Cardiac septum (tissue), 1 donor: ENCODE measurements at places on chromosomes 1 and 21. TPM values are rescaled to one million over a fixed set of nuclear protein-coding genes. Genes with fewer than 3 reads are reported as not detected.
A peak's percentile ranks its signal among the peaks of the same experiment; 100 is the strongest.

The ROR1 gene
- 34.8 TPM for total RNA-seq

The ERICH3 gene
- total RNA-seq, result 0.11 TPM

The LAMTOR5 gene
- 195 TPM for total RNA-seq

The IL19 gene
- total RNA-seq, result not detected

DNA sequence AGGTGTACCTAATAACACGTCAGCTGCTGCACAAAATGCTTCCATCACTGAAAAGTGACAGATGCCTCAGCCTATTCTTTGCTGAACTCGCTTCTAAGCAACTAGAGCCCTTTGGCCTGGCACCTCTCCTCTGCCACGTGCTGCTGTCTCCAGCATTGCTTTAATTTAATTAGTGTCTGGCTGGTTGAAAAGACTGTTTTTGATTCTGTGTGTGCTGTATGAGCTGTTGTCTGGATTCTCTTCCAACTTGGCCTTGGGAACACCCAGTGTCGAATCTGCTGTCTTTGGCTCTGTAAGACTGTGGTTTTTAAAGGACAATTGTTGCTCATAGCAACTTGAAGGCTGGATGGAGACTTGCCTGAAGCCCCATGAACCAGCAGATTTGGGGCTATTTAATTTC lies 109.5 kb downstream of the PSMG1 start:
- DNase-seq, result no peak

GRCh38 chr1:11858968-11859871 lies 475 bp upstream of the NPPB start:
- DNase-seq, result peak; percentile 89

GRCh38 chr1:10324627-10325026 lies 74.2 kb upstream of the PGD start:
- no peak for DNase-seq

DNA sequence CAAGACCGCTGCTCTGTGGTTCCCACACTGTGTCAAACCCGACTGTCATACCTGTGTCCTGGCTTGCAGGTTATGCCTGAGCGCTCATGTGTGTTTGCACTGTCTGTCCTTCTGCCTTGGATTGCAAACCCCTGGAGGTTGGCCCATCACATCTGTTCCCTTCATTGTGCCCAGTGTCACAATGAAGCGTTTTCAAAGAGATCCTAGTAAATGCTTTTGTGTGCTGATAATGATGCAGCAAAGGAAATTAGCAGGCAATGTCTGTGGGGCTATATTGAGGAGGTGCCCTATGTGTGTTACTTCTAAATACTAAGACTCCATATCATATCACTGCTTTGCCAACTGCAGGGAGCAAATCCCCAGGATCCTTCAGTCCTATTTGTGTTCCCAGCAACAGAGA lies 424.4 kb upstream of the NFIA start:
- no peak for DNase-seq

DNA sequence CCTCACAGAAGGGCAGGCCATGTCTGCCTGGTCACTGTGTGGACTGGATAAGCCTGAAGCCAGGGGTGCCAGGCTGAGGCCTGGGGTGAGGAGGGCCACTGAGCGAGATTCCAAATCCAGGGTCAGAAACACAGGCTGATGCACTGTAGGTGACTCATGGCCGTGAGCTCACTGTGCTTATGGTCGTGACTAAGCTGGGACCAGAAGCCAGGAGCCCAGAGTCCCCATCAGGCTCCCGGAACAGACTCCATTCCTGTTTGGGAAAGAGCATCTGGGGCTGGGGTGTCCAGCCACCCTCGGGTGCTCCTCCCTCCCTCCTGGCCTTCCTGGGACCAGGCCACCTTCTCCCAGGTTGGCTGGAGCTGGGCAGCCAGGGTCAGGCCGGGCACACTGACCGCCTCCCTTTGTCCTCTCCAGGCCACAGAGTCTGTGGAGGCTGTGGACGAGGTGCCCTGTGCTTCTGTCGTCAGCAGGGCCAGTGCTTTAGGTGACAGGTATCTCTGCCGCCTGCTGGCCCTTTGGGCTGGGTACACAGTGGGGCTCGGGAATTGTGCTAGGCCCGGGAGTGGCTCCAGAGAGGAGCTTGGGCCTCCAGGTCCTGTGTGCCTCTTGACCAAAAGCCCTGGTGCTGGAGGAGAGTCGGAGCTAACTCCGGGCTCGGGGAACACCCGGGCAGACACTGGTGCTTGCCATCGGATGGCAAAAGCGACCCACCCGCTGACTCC lies 36.7 kb downstream of the AJAP1 start:
- DNase-seq, result no peak

GRCh38 chr1:14970115-14970798 lies 183.3 kb upstream of the TMEM51 start:
- DNase-seq, result no peak

DNA sequence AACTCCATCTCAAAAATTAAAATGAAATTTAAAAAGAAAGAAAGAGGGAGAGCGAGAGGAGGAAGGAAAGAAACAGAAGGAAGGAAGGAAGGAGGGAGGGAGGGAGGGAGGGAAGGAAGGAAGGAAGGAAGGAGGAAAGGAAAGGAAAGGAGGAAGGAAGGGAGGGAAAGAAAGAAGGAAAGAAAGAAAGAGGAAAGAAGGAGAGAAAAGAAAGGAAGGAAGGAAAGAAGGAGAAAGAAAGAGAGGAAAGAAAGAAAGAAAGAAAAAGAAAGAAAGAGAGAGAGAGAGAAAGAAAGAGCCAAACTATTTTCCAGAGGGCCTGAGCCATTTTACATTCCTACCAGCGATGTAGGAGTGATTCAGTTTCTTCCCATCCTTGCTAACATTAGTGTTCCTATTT lies 364.0 kb downstream of the RGS7 start:
- no peak for DNase-seq

- DNase-seq, result peak; percentile 77
These were observed 11.8 kb downstream of the NPHP4 start for GRCh38 chr1:5980314-5981008.

- no peak for DNase-seq
These were observed 2.2 kb upstream of the CLCA2 start for GRCh38 chr1:86421601-86422280.
